ENCODE measurements at places on chromosomes 3 and 15.
A peak's percentile ranks its signal among the peaks of the same experiment; 100 is the strongest.

GRCh38 chr3:124602980-124603627 is 127.1 kb upstream of the UMPS start:
- no peak for DNase-seq

DNA sequence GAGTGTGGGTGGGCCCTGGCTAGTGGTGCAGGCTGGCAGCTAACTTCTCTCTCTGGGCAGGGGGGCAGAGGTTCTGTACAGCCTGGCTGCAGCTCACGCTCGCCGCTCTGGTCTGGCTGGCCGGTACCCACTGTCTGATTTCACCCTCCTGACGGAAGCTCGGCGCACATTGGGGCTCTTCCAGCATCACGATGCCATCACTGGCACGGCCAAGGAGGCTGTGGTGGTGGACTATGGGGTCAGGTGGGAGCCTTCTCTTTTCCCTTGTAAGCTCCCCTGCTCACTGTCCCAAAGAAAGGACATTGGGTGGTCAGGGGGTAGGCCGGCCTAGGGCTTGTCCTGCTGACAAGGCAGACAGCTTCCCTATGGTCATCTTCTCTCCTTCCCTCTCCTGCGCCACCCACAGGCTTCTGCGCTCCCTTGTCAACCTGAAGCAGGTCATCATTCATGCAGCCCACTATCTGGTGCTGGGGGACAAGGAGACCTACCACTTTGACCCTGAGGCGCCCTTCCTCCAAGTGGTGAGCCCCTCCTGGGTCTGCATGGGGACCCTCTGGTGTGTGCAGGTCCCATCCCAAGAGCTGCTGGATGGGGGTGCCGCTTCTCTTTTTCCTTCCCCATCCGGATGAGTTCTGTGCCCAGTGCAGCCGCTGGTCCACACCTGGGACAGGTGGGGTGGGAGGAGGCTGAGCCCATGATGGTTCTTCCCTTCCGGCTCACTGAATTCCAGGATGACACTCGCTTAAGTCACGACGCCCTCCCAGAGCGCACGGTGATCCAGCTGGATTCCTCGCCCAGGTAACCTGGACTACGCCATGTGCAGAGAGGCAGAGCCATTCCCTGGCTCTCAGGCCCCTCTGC is 7.6 kb downstream of the MAN2A2 start:
- DNase-seq, result no peak

DNA sequence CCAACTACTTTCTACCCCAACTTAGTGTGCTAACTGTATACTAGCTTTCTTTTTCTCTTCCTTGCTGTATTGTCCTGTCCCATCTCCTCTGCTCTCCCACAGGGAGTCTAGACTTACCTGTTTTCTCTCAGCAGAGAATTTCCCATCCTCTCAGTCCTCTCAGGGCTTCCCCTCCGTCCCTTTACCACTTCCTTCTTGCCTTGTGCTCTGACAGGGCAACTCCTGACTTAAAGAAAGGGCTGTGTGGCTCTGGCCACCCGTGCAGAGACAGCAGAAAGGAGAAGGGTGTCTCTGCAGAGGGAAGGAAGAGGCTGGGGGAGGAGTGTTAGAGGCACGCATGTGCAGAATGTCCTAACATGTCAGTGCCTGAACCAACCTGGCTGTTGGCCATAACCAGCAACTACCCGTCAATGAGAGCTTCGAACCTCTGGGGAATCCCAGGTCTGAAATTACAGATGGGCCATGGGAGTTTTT is at the start of gene GCSAM:
Gene GCSAM, minus strand, starts transcription at position 274 of the 474 bp plus-strand sequence. Its CDS starts 128 bp downstream, at position 146.
- peak; percentile 71 for DNase-seq

GRCh38 chr3:32208447-32208846 is 30.0 kb upstream of the CMTM8 start:
- DNase-seq, result no peak

DNA sequence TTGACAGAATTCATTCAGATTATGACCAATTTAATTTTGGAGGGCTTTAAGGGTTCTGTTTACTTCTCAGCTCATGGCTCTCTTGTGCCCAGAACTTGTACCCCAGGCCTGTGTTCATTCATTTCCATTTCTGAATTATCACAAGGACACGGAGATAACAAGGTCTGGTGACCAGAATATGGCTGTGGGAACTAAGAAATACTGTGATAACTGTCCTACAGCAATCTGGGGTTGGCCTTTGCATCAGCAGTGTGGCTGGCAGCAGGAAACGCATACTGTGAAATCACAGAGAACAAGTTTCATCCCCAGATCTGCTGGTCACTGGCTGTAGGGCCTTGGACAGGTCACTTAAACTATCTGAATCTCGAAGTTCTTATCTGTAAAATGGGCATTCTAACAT is 41.8 kb upstream of the TPM1 start:
- no peak for DNase-seq

GRCh38 chr3:70090322-70090913 is 90.9 kb downstream of the SAMMSON start:
- DNase-seq, result no peak

Measured in activated naive CD4-positive, alpha-beta T cell treated with anti-CD3 and anti-CD28 coated beads, Interleukin-2, amount 50 U/mL, for 72 hours (primary cell).